ENCODE measurements at places on chromosomes 11 and 22.
A peak's percentile ranks its signal among the peaks of the same experiment; 100 is the strongest.

DNA sequence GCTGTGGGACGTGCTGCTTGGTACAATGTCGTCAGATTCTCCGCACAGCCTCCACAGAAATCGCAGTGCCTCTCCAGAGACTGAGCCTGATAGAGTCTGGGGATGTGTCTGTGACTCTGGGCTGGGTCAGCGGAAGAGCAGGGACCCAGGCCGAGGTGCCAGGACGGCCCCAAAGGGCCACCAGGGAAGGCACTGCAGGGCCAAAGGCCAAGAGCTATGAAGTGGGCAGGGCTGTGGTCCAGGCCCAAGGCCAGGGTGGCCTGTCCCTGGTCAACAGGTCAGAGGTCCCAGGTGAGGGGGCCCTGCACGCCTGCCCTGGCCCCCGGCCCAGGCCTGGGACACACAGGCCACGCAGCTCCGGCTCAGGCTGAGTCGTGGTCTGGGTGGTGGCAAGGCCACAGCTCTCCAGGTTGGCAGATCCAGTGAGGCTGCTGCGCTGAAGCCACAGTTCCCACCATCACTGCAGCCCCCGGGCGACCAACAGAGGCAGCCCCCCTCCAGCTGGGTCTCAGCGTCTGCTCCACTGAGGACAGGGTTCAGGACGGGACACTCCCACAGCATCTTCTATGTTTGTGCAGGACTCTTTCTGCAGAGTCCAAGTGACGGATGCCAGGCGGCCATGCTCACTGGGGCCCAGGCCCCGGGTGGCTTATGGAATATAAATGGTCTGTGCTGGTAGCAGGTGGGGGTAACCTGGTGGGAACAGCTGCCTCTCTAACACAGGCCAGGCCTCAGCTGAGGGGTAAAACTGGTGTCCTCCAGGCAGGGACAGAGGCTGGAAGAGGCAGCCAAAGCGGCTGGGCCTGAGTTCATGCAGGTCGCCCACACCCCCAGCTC lies 4.8 kb upstream of the PIM3 start:
- DNase-seq, result no peak

GRCh38 chr11:25197515-25197914 lies 700.7 kb downstream of the LUZP2 start:
- DNase-seq, result no peak

DNA sequence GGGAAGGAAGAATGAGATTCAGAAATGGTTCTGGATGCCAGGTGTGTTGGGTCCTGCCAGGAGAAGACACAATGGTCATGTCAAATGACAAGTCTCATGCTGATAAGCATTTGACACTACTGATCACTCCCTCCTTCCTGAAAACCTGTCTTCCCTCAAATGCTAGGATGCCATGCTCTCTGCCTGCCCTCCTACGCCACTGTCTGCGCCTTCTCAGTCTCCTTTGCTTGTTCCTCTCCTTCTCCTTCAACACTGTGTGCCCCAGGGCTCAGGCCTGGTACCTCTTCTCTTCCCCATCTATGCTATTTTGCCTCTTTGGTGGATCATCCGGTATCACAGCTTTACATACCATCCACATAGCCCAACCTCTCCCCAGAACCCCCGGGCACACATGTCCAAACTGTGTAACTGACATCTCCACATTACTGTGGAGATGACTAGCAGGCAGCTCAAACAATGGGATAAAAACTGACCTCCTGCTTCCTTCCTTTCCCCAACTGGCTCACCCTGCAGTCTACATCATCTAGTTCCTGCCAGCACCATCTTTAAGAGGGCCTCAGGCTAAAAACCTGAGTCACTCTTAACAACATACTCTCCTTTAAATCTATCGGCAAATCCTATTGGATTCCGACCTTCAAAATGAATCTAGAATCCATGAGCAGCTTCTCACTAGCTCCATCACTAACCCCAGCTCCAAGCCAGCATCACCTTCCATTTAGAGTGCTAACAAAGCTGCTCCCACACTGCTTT lies 8.2 kb downstream of the AP1B1 start:
- DNase-seq, result no peak

- DNase-seq, result no peak
Observed at GRCh38 chr11:79273781-79274180, 167.0 kb downstream of the TENM4 start.

GRCh38 chr11:33987975-33988580 lies 63.5 kb upstream of the CAPRIN1 start:
- peak; percentile 73 for DNase-seq

GRCh38 chr11:12117611-12118010 lies 7.2 kb downstream of the MICAL2 start:
- no peak for DNase-seq

DNA sequence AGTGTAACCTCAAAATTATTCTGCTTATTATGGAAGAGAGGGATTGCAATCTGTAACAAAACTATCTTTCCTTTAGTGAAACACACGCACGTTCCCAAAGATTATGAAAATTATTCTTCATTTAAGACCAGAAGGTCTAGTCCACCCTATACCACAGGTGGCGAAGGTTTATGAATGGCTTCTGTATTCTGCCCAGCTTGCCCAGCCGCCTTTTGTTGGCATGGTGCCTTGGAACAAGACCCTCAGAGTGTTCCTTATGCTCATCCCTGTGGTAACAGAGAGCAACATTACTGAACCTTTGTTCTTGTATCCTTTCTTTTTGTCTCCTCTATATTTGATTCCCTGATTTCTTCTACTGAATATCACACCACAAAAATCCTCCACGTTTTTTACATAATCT lies 116.4 kb downstream of the FAR1 start:
- no peak for DNase-seq

DNA sequence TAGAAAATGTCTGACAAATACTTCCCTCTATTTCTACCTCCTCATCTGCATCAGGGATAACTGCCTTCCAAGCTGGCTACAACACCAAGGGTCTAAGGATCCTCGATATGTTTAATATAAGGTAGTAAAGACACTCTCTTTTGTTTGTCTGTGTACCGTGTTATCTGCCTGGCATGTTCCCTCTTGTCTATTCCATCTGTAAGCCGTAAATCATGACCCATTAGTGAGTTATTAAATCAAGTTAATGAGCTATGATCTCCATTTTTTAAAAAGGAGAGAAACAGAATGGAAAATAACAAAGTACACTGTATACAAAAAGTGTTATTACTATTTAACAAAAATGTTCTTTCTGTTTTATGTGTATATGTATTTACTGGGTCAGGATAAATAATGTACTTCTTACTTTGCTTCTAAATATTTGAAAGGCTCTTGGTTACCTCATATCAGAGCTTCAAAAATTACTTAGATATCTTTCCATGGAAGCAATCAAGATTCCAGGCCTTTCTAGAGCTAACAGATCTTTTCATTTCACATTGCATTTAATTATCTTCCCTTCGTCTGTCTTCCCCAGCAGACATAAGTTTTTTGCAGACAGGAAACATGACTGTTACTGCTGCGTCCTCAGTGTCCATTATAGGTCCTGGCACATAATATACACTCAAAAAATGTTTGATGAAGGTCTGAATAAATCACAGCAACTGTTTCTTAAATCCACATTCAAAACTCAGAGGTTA lies 342.6 kb upstream of the CCDC90B start:
- DNase-seq, result no peak

- no peak for DNase-seq
Observed at GRCh38 chr22:47724030-47724429, 961.6 kb downstream of the TBC1D22A start.

DNA sequence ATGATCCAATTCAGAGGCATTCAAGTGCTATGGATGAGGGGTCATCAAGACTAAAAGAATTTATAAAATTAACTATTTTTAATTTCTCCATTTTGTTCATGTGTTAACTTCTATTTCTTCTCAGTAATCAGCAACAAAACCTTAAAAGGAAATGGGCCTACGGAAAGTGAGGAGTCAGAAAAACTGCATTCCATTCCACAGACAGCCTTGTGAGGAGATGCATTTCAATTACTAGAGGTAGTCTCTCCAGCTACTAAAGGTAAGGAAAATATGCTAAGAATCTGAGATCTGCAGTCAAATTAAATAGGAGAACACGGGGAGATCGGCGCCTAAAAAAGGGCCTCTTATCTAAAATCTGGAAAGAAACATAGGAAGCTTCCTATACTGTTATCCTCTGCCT lies 661.7 kb downstream of the DLG2 start:
- no peak for DNase-seq

DNA sequence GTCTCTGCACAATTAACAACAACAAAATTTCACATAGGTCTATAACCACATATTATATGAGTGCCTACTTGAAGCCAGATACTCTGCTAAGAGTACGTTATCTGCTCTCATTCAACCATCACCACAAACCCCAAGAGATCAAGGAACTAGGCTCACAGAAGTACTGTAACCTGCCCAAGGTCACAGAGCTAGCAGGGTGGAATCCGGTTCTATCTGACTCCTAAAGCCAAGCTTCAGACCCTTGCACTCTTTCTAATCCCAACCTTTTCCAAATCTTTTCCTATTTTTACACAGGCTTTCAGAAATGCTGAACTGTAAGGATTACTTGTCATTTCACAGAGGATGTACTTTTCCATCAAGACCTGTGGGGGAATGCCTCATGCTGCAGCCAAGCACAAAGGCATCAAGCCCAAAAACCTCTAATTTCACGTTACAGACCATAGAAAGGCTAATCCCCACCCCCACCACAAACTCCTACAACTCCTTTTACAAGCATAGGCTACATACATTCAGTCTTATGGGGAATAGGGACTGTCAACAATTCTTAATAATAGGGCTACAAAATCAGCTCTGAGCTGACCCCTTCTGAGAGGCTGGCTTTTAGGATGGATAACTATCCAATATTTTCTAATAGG lies 927 bp downstream of the PRCP start:
- DNase-seq, result no peak

DNA sequence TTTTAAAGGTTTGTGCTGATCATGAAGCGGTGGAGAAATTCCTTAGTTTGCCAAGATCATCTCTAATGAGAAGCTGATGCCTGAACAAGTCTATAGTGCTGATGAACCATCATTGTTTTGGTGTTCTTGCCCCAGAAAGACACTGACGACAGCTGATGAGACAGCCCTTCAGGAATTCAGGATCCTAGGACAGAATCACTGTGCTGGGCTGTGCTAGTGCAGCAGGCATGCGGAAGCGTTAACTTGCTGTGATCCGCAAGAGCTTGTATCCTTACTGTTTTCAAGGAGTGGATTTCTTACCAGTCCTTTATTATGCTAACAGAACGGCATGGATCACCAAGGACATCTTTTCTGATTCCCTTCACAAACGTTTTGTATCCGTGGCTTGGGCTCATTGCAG lies 104.1 kb downstream of the TBC1D22A start:
- DNase-seq, result no peak

- no peak for DNase-seq
Observed at GRCh38 chr11:26187639-26188038, 144.3 kb upstream of the ANO3 start.

GRCh38 chr11:6013042-6013441 lies 6.3 kb upstream of the OR56A4 start:
- no peak for DNase-seq

Measured in activated CD4-positive, alpha-beta T cell treated with anti-CD3 and anti-CD28 coated beads for 4 hours (primary cell).